ENCODE measurements at places on chromosomes 12 and 14. TPM values are rescaled to one million over a fixed set of nuclear protein-coding genes. Genes with fewer than 3 reads are reported as not detected.

DNA sequence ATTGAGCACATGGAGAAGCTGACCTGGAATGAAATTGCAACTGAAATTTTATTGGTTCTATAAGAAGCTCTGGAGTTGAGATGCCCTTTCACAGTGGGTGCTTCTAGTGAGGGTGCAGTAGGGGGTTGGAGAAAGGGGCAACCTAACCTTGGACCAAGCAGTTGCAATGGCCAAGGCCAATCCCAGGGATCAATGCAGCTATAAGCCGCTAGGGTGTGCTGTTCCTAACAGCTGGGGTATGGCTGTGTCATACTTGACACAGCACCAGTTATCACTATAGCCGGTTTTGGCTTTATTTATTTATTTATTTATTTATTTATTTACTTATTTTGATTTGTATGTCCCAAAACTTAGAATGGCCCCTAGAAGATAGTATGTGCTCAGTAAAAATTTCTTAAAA, 505.9 kb downstream of the FLRT2 start:
- no peaks in the 10 kb centered on the region for H3K36me3 ChIP-seq
- H3K4me3 ChIP-seq, result no peak overlapping the region
- H3K4me1 ChIP-seq, result peaks cover 4% of the 10 kb centered on the region

DNA sequence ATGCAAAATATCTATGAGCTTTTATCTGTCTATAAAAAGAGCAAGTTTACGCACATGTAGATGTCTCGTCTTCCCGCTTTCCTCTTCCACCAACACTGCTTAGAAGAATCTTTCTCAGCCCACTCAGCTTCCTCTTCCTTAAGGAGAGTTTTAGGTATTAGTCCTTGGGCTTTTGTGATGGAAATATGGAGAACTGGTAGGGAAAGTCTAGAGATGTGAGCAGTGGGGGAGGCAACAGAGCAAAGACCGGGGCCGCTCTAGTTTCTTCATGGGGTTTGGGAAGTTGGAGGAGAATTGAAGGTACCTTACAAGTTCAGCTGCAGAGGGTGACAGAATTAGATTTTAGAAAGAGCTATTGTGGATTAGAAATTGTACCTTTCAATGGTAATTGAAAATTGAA, 56.3 kb upstream of the CPNE8 start:
- no peaks in the 10 kb centered on the region for H3K36me3 ChIP-seq
- no peak overlapping the region for H3K4me3 ChIP-seq
- no peak overlapping the region for H3K27ac ChIP-seq

DNA sequence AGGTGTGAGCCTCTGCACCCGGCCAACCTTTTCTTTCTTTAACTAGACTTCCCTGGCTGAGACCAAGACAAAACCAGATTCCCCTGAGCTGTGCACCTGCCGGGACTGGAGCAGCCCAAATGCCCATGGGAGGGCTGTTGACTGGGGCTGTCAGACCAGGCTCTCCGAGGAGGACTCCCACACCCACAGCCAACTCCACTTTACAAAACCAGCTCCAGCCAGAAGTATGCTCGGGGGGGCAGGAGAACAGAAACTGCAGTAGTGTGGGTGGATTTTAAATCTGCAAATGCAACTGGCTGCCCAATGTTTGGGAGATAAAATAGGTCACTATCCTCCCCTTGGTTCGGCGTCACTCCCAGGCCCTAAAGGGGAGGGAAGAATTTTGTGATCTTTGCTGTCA, 78.5 kb downstream of the VCPKMT start:
- H3K4me3 ChIP-seq, result no peak overlapping the region
- peaks cover 47% of the 10 kb centered on the region for H3K4me1 ChIP-seq
- H3K27me3 ChIP-seq, result no peaks in the 10 kb centered on the region
- DNase-seq, result no peak

GRCh38 chr14:53412819-53413675, 259.9 kb upstream of the DDHD1 start:
- no peak for DNase-seq
- no peaks in the 10 kb centered on the region for H3K27me3 ChIP-seq
- no peaks in the 10 kb centered on the region for H3K4me1 ChIP-seq
- no peak overlapping the region for H3K4me3 ChIP-seq
- no peak overlapping the region for H3K27ac ChIP-seq

DNA sequence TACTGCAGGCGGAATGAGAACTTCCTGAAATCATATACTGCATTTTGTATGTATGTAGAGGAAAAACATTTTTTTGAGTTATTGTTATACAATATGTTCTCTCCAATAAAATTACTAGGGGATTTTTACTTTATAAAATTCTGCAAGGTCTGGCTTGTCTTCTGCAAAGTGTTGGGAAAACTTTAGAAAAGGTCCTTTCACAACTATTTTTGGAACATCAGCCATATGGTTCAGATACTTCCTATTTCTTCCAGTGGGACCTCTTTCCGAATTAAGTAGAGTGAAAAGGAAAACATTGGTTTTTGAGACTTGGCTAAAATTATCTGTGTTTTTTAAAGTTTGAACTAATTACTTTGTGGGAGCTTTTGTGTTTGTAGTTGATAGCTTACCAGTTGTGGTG, 52.7 kb downstream of the DAAM1 start:
- no peak overlapping the region for H3K27ac ChIP-seq
- no peak overlapping the region for H3K4me3 ChIP-seq
- H3K4me1 ChIP-seq, result no peaks in the 10 kb centered on the region
- H3K27me3 ChIP-seq, result no peaks in the 10 kb centered on the region
- no peaks in the 10 kb centered on the region for H3K36me3 ChIP-seq

The NELL2 gene
- 67.0 TPM for total RNA-seq

The PPP4R4 gene
- total RNA-seq, result 1.8 TPM

The NKX2-1 gene
- total RNA-seq, result not detected

DNA sequence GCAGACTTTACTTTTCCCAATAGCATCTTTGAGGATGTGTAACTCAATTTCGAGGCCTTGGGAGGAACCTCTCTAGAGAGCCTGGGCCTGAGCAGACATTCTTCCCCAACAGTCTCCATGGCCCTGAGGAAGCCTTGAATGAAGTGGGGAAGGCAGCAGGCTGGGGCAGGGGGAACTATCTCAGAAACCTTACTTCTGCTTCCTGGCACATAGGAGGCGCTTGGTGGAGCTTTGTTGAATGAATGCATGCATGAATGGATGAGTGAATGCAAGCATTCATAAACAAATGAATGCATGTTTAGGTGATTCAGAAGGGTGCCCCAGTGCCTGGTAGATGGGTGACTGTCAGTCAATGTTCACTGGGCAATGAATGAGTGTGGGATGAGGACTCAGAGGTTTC, 58.3 kb downstream of the GALNT16 start:
- DNase-seq, result no peak
- H3K4me1 ChIP-seq, result no peaks in the 10 kb centered on the region
- H3K4me3 ChIP-seq, result no peak overlapping the region
- no peaks in the 10 kb centered on the region for H3K36me3 ChIP-seq
- H3K27me3 ChIP-seq, result no peaks in the 10 kb centered on the region

DNA sequence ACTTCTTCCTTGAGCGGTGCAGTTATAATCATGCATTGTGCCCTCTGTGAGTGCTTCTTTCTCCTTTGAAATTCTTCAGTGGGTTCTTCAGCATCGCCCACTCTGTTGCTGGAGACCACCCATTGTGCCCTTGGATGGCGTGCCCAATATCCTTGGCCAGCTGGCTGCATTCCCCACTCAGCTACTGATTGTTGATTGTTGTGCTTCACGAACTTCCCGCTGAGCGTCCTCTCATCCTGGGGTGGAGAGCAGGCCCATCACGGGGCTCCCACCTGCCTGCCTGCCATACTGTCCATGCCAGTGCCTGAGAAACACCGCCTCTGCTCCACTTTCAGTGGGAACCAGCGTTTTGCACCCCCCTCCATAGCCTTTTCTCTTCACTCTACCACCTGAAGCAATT, 8.6 kb upstream of the SSTR1 start:
- no peaks in the 10 kb centered on the region for H3K27me3 ChIP-seq
- no peak overlapping the region for H3K4me3 ChIP-seq
- DNase-seq, result no peak
- H3K4me1 ChIP-seq, result peaks cover 5% of the 10 kb centered on the region

DNA sequence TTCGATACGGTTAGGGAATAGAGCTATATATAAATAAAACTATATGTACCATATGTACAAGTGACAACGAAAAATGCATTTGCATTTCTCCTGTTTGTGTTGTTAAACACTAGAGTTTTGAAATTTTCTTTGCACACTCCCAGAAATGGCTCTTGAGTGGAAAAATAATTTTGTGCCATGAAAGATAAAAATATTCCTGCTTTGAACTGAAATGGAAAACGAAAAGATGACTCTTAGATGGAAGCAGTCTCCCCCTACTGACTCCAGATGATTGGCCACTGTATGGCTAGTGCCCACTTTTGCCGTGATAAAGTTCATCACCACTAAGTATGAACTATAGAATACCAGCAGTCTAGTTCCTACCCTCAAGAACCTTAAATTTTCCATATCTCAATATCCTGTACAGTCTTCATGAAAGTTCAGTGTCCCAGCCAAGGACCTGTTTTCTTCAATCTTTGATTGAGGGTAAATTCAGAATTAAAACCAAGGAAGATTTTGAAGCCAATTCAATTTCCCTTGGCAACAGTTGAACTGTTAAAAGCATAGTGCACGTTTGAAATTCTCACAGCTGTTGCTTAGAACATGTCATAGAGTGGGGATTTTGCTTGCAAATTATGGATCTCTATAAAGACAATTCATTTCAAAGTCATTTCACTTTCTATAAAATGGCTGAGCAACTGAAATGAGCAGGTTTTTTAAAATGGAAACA, 1.6 kb upstream of the PPP2R5E start:
- H3K27ac ChIP-seq, result peak overlapping the region; percentile 92
- no peaks in the 10 kb centered on the region for H3K27me3 ChIP-seq
- DNase-seq, result no peak
- H3K36me3 ChIP-seq, result no peaks in the 10 kb centered on the region
- no peak overlapping the region for H3K4me3 ChIP-seq
- peaks cover 26% of the 10 kb centered on the region for H3K4me1 ChIP-seq

DNA sequence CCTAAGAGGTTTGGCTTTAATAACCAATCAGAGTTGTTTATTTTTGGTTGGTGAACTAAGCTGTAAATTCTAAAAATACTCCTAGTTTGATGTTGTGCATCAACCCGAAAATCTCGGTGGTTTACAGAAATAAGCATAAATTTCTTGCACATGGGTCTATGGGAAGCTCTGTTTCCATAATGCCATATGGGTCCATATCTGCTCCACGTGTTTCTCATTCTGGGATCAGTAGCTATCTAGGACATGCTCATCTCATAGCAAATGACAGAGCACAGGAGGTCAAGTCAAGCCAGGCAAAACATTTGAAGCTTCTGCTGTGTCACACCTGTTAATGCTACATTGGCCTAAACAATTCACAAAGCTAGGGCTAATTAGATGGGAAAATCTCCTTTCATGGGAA, 23.1 kb downstream of the NUP37 start:
- no peak overlapping the region for H3K27ac ChIP-seq
- no peaks in the 10 kb centered on the region for H3K27me3 ChIP-seq
- H3K4me1 ChIP-seq, result no peaks in the 10 kb centered on the region
- no peak for DNase-seq
- no peak overlapping the region for H3K4me3 ChIP-seq
- H3K36me3 ChIP-seq, result no peaks in the 10 kb centered on the region

All from CD8-positive, alpha-beta memory T cell (primary cell).